ENCODE measurements at places on chromosomes 12 and 14. TPM values are rescaled to one million over a fixed set of nuclear protein-coding genes. Genes with fewer than 3 reads are reported as not detected.

GRCh38 chr14:71803539-71804260, 128.5 kb upstream of the RGS6 start:
- DNase-seq, result no peak

DNA sequence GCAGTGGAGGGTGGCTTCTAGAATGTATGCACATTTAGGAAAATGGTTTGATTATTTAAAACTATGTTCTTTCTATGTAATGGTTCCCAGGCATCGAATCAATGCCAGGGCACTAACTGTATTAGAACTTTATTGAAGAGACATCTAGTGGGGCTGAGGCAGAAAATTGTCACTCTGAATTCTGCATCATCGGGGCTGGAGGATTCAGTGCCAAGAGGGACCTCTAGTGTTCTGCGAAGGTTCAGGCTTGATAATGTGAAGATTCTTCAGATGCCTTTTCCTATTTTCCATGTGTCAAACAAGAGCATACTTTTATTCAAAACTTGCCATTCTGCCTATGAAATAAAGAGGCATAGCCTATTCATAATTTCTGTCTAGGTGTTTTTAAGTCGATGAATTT, 146.3 kb downstream of the CAND1 start:
- no peak for DNase-seq

GRCh38 chr12:79086541-79087296, 222.1 kb downstream of the SYT1 start:
- DNase-seq, result no peak

- no peak for DNase-seq
Measured at GRCh38 chr14:22225516-22226140, 363.4 kb downstream of the DAD1 start.

Gene IL31
- not detected for total RNA-seq

Gene TDRD9
- total RNA-seq, result 1.2 TPM

Gene ABCC9
- 14.3 TPM for total RNA-seq

Gene NPAS3
- total RNA-seq, result 1.6 TPM
